NCI-H187 (cell line): ENCODE measurements at places on chromosomes 2 and 18.

GRCh38 chr2:64414736-64415435 is 39.1 kb upstream of the LGALSL start:
- DNase-seq = no peak

DNA sequence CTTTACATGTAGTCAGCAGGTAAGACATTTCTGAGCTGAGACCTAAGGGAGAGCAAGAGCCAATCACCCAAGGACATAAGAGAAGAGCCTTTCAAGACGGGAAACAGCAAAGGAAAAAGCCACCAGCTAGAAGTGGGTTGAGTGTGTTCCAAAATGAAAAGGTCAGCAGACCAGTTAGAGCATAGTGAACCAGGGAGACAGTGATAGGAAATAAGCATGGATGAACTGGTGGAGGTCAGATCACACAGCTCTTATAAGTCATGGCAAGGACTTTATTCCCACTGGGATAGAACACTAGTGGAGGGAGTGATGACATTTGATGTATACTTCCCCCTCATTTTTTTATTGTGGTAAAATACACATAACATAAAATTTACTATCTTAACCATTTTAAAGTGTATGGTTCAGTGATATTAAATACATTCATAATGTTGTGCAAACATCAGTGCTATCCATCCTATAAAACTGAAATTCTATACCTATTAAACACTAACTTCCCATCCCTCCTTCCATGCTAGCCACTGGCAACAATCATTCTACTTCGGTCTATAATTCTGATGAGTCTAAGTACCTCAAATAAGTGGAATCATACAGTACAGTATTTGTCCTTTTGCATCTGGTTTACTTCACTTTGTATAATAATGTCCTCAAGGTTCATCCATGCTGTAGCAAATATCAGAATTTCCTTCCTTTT is 155.8 kb upstream of the WDSUB1 start:
- no peak for DNase-seq

DNA sequence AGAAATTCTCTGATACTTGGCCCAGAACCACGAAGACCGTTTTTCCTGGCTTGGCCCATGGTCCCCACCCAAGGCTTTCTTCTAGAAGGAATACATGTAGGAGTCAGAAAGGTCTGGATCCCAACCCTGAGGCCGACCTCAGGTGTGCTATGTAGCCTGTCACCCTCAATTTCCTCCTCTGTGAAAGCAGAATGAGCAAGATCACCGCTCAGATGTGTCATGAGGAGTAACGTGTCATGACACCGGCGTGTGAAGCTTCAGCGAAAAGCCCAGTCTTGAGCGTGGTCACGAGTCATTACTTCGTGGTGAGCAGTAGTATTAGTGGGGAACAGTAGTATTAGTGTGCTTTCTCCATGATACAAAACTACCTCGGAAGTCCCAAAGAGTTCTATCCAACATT is 103.4 kb downstream of the ALPK2 start:
- DNase-seq = no peak

DNA sequence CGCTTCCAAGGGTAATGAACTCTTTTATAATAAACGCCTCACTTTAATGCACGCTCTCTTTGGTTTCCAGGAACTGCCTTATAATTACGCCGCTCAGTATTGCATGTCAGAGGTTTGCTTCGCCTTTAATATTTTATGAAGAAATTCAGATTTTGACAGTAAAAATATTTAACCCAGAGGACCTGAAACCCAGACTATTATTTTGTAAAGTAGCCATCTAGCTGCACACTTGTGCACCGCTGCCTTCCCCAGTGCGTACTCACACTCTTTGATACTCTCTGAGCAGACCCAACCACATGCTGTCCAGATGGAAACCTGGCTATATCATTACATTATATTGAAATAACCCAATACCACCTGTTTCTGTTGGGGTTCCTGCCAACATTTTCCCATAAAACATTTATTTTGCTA is 270.1 kb downstream of the C1D start:
- no peak for DNase-seq

GRCh38 chr18:70385474-70385873 is 96.6 kb downstream of the SOCS6 start:
- DNase-seq = no peak

DNA sequence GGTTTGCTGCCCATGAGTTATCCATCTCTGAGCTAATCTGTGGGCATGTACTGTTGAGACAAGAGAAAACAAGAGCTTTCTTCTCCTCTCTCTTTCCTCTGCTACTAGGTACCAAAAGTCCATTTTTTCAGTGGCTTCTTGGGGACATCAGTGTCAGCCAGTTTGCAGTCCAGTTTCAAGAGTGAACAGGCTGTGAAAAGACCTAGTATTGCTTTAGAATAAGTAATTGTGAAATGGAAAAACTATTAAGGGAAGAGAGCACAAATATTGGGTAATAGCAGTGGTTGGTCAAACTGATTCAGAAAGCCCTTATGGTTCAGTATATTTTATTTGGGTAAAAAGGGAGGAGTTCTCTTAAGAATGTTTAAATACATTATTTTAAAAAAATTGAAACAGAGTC is 33.0 kb upstream of the MEP1B start:
- no peak for DNase-seq

DNA sequence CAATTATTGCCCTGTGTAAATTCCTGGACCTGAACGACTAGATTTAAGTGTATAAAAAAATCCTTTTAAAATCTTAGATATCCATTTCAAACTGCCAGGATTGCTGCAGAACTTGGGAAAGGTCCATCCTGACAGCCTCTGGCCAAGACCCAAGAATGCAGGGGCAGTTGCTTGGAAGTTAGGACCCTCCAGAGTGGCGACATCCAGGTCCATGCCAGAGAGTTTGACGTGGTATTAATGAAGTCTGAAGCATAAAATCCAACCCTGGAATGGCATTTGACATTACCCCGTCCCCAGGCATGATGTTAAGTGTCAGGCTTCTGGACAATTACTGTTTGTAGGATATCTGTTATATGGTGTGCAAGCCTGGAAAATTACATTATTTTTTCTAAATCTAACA is 810.2 kb downstream of the CNTNAP5 start:
- DNase-seq = no peak

DNA sequence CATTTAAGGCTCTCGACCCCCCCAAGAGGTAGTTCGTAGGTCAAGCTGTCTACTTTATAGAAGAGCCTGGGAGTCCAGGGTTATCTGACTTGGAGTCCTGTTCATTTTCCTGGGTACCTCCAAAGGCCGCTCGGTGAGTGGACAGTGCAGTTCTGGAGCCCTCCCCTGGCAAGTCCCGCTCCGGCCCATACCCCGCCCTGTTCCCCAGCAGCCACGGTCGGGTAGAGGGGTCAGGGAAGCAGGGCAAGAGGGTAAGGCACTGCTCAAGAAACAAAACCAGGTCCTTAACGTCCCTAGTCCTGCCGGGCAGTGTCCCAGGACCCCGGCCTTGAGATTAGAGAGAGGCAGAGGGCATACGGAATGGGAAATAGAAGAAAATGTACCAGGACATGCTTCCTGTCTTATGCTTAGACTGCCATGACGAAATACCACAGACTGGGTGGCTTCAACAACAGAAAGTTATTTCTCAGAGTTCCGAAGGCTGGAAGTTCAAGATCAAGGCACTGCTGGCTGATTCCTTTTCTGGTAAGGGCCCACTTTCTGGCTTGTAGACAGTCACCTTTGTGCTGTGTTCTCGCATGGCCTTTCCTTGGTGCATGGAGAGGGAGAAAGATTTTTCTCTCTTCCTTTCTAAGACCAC is 5.4 kb upstream of the HPCAL1 start:
- no peak for DNase-seq

- no peak for DNase-seq
These were observed 4.3 kb downstream of the EPG5 start for GRCh38 chr18:45962866-45963265.

GRCh38 chr2:158034198-158034866 is 67.3 kb upstream of the UPP2 start:
- DNase-seq = no peak

GRCh38 chr2:120539937-120540718 is 194.2 kb downstream of the INHBB start:
- DNase-seq = no peak

- DNase-seq = no peak
These were observed 39.8 kb downstream of the NUP35 start for GRCh38 chr2:183163821-183164649.

DNA sequence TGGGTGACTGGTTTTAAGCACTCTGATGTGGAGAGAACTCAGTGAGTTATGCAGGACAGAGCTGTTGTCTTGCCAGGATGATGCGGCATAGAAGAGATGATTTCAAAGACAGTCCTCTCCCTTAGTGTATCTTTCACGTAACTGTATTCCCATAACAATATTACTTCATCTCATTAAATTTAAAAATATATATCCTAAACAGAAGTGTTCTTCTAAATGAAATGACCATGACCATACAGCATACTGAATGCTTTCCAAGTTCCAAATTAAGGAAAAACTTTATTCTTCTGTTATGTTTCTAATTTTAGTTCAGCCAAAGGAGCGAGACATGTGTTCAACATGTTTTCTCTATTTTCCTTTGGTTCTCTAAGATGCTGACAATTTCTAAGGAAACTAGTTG is 600.1 kb upstream of the FSHR start:
- DNase-seq = no peak

DNA sequence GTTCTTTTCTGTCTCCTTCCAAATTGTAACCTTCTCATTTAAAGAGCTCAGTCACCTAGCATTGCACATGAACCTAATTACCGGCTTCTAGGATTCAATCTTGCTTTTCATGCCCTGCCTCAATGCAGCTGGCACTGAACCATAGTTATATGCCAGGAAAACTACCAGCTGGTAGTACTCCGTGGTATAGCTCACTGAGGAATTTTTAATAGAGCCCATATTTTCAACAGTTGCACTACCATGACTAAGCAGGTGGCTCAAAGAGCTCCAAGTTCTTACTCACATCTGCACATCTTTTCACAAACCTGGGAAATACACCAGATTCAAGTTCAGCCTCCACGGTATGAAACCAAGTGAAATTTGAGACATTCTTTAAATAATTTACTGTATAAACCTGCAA is 363.5 kb downstream of the GRB14 start:
- DNase-seq = no peak

GRCh38 chr2:205765151-205765550 is 82.8 kb downstream of the NRP2 start:
- no peak for DNase-seq

DNA sequence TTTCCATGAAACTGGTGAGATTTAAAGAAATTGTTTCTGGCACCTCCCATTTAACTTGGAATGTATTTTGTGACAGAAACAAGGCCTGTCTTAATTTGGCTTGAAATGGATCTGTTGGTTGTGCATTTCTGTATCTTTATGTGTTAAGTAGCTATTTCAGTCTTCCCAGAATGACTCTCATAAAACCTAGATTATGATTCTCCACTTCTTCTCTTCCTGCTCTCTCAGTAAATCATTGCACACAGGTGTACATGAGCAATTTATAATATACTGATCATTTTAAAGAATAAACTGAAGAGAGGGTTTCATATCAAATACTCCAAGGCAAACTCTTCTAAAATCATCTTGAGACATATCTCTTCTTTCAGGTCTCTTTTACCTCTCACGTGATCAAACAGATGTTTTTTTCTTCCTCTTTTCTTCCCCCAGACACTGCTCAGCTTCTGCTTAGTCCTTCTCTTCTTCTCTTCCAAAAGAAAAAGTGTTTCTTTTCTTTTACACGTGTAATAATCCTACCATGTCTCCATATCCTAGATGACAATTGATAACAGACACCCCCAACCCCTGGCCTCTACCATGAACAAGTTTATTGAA is 112.0 kb downstream of the PPP1R1C start:
- no peak for DNase-seq
